Lower lobe of right lung (tissue), 2 donors: ENCODE measurements at places on chromosomes 1 and 21. TPM values are rescaled to one million over a fixed set of nuclear protein-coding genes. Genes with fewer than 3 reads are reported as not detected.
A peak's percentile ranks its signal among the peaks of the same experiment; 100 is the strongest.

FCER1G gene
- 283 TPM for total RNA-seq

KRTAP11-1 gene
- total RNA-seq = not detected

ILDR2 gene
- total RNA-seq = 1.6 TPM

TCP10L gene
- 0.71 TPM for total RNA-seq

- H3K4me3 ChIP-seq = no peak overlapping the region
- no peaks in the 10 kb centered on the region for H3K27me3 ChIP-seq
- H3K4me1 ChIP-seq = peaks cover 4% of the 10 kb centered on the region
- no peak for DNase-seq
- no peaks in the 10 kb centered on the region for H3K36me3 ChIP-seq
Observed at GRCh38 chr1:234310460-234310817, 62.8 kb upstream of the COA6 start.

DNA sequence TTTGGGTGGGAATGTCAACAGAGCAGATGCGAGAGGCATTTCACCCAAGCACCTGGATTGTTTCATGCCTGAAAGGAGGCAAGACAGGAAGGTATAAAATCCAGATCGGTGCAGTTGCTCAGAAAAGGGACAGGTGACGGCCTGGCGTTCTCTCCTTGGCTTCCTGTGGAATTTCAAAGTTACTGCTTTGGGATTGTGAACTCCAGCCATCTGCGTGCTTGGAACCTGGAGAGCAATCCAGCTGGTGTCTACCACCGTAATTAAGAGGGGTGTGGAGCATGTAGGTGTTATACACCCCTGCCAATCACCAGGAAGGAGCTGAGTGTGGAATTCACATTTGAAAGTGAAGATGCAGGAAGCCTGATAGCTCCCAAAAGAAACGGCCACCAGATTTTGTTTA, 286.1 kb downstream of the KIF26B start:
- H3K27me3 ChIP-seq = no peaks in the 10 kb centered on the region
- no peak for DNase-seq
- H3K4me1 ChIP-seq = no peaks in the 10 kb centered on the region
- H3K4me3 ChIP-seq = no peak overlapping the region
- H3K36me3 ChIP-seq = no peaks in the 10 kb centered on the region
- no peak overlapping the region for H3K27ac ChIP-seq

DNA sequence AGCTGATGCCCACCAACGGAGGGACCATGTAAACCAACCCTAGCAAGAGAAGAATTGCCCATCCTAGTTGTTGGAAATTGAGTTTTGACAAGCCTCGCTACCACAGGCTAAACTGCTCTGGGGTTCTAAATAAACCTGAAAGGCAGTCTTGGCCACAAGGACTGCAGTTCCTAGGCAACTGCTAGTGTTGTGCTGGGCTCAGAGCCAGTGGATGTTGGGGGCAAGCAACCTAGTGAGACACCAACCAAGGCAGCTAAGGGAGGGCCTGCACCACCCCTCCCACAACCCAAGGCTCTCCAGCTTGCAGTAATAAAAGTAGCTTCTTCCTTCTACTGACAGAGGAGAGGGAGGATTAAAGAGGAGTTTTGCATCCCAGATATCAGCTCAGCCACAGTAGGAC, 102.4 kb upstream of the PKN2 start:
- DNase-seq = no peak
- H3K36me3 ChIP-seq = no peaks in the 10 kb centered on the region
- H3K4me3 ChIP-seq = no peak overlapping the region
- H3K27ac ChIP-seq = no peak overlapping the region
- H3K27me3 ChIP-seq = no peaks in the 10 kb centered on the region

GRCh38 chr1:20540281-20540680, 12.1 kb upstream of the FAM43B start:
- H3K27me3 ChIP-seq = peaks cover 18% of the 10 kb centered on the region
- no peak overlapping the region for H3K27ac ChIP-seq
- DNase-seq = no peak
- no peak overlapping the region for H3K4me3 ChIP-seq

DNA sequence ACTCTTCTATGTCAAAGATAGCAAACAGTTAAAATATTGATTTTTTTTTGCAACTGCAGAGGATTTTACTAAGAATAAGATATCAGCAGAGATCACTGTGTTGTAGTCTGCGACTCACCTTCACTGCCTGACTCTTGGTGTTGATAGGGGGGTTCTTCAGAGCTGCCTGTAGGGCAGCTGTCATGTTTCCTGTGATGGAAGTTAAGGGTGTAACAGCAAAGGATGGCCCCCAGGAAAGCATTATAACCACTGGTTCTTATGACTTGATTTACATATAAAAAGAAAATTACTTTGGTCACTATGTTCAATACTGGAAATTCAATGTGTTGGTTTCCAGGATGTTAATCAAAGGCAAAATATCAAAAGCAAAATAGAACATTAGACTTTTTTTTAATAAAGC, 2.6 kb downstream of the ARPC5 start:
- no peaks in the 10 kb centered on the region for H3K27me3 ChIP-seq
- peaks cover 75% of the 10 kb centered on the region for H3K4me1 ChIP-seq
- no peak for DNase-seq

NEK2 gene
- 0.77 TPM for total RNA-seq

DNA sequence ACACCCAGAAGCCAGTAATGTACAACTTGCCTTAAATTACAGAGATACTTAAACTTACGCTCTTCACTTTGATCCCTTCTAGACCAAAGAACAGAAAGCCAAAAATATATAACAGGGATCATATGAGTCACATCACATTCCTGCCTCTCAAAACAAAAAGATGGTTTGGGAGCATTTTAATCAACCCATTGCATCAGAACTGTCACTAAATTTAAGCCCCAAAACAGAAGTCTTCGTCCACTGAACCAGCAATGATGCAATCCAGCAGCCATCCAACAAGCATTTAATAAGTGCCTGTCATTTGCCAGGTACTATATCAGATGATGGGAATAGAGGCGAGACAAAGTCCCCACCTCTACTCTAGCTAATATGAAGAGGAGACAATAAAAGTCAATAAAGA, 42.7 kb upstream of the GLIS1 start:
- no peak overlapping the region for H3K27ac ChIP-seq
- no peak for DNase-seq
- peaks cover 35% of the 10 kb centered on the region for H3K36me3 ChIP-seq
- no peak overlapping the region for H3K4me3 ChIP-seq
- no peaks in the 10 kb centered on the region for H3K27me3 ChIP-seq
- no peaks in the 10 kb centered on the region for H3K4me1 ChIP-seq

PRELP gene
- total RNA-seq = 47.5 TPM

SPEN gene
- total RNA-seq = 54.7 TPM

DNA sequence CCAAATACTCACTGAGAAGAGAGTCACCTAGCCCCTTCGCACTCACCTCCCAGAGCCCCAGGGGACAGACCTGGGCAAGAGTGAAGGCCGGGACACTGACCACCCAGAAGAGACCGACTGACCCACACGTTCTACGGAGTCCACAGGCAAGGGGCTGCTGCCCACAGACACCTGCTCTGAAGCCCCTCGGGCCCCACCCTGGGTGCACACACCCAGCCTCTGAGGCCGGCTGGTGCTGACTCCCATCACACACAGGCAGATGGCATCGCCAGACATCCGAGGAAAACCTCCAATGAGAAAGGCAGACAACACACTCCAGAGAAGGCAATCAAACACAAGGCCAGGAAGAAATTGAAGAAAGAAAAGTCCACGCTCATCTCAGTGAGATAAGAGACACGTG, 22.1 kb downstream of the WDR4 start:
- no peak overlapping the region for H3K27ac ChIP-seq
- H3K27me3 ChIP-seq = no peaks in the 10 kb centered on the region

- H3K36me3 ChIP-seq = no peaks in the 10 kb centered on the region
- peak; percentile 89 for DNase-seq
- H3K4me3 ChIP-seq = peak overlapping the region; percentile 57
- H3K4me1 ChIP-seq = peaks cover 43% of the 10 kb centered on the region
Observed at GRCh38 chr1:30756545-30757351, 826 bp downstream of the LAPTM5 start.

PADI3 gene
- total RNA-seq = not detected

DNA sequence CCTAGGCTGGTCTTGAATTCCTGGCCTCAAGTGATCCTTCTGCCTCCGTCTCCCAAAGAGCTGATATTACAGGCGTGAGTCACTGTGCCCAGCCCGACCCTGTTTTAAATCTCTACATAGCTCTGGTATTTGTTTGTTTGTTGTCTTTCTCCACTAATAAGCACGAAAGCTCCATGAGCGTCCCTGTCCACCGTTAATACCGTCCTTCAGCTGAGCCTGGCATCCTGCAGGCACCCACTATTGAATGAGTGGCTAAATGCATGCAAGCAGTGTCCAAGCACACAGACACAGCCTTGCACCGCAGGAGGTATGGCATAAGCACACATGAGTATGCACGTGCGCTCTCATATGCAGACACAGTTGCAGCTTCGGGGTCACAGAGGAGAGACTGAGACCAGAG, 4.5 kb upstream of the COL16A1 start:
- peaks cover 38% of the 10 kb centered on the region for H3K27me3 ChIP-seq
- no peaks in the 10 kb centered on the region for H3K36me3 ChIP-seq
- H3K4me3 ChIP-seq = no peak overlapping the region
- no peak for DNase-seq
- H3K4me1 ChIP-seq = peaks cover 35% of the 10 kb centered on the region
- H3K27ac ChIP-seq = no peak overlapping the region

KRTAP21-2 gene
- not detected for total RNA-seq

DNA sequence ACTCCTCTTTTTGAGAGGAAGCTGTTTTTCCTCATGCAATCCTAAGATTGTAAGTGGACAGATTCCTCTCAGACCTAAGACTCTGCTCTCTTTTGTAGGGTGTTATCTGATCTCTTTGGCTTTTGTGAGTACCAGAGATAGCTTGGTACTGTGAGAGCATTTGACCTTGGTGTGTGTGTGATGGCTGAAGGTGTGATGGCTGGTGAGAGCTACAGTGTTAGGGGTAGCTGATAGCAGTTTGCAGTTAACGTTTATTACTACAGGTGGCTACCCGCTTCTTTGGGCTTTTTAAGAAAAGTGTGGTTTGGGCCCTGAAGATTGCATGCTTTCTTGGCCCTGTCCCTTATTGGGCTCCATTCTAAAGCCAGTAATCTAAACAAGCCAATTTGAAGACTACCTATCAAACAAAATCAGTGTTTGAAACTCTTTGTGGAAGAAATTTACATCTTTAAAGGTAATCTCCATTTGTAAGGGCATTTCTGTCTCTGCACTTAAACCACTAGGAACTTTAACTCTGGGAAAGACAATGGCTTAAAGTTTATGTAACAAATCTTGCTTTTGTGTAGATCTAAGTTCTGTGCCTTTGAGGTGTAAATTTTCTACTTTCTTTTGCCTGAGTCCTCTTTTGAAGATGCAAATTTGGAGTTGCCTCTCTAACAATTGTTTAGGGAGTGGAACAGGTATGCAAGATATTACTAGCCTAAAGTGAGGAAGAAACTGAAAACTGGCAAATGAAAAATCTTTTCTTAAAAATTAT, 85.3 kb upstream of the SERBP1 start:
- H3K4me1 ChIP-seq = no peaks in the 10 kb centered on the region
- no peak for DNase-seq
- H3K4me3 ChIP-seq = no peak overlapping the region

DNA sequence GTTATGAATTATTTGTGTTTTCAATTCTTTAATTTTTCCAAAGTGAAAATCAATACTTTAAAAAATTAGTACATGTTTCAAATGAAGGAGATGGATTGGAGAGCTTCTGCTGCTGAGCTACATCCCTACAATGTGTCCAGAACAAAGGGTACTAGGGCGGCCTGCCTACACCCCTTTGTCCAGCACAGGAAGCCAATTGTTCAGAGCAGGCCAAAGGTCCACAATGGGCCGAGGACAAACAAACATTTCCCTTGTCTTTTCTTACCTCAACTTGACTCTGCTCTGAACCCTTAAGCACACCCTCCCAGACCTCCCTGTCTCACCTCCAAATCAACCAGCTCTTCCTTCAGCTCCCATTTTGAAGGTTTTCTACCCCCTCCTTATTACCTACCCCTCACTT, 39.4 kb upstream of the CAMK1G start:
- no peaks in the 10 kb centered on the region for H3K4me1 ChIP-seq
- no peak for DNase-seq
- H3K27ac ChIP-seq = no peak overlapping the region
- H3K4me3 ChIP-seq = no peak overlapping the region
- H3K36me3 ChIP-seq = no peaks in the 10 kb centered on the region
- no peaks in the 10 kb centered on the region for H3K27me3 ChIP-seq

GRCh38 chr1:14782741-14783591, 184.5 kb downstream of the KAZN start:
- DNase-seq = no peak
- no peaks in the 10 kb centered on the region for H3K36me3 ChIP-seq
- H3K4me1 ChIP-seq = no peaks in the 10 kb centered on the region

DNA sequence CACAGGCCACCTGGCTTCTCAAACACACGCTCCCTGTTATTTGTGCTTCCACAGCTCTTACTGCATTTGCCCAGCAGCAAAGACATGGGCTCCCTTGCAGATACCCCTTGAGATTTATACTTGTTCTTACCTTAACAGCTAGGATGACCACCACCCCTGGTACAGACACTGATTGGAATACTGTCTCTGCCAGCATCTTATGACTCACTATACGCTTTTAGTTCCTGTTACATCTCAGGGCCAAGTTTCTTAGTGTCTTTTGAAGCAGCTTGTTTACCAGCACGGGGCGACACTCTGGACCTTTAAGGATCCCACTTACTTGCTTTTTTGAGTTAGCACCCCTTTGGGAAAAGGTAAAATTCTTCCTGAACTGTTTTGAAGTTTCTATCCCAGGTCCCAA, 874.8 kb downstream of the KCNT2 start:
- H3K36me3 ChIP-seq = no peaks in the 10 kb centered on the region
- no peaks in the 10 kb centered on the region for H3K4me1 ChIP-seq
- no peak overlapping the region for H3K27ac ChIP-seq
- no peak overlapping the region for H3K4me3 ChIP-seq

GRCh38 chr1:42931911-42932422, 26.7 kb downstream of the SLC2A1 start:
- H3K36me3 ChIP-seq = peaks cover 25% of the 10 kb centered on the region
- peaks cover 65% of the 10 kb centered on the region for H3K4me1 ChIP-seq
- peak; percentile 88 for DNase-seq
- H3K27ac ChIP-seq = peak overlapping the region; percentile 84

DNA sequence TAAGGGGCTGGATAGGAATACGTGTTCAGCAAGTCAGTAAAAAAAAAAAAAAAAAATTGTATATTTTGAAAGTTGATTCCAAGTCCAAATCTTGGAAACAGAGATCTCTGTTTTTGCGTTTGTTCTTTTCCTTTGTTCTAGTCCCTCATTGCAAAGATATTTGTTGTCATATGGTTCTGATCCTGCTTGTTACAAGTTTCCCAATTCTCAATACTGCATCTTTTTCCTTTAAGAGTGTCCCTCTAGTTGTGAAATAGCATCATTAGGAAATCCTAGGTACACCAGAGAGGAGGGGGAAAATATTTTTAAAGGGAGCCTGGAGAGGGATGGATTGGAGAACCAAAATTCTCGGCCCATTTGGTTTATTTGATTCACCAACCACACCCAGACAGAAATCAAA, 152.2 kb upstream of the C1orf105 start:
- no peaks in the 10 kb centered on the region for H3K36me3 ChIP-seq
- no peak for DNase-seq
- H3K4me3 ChIP-seq = no peak overlapping the region
- no peak overlapping the region for H3K27ac ChIP-seq
- H3K4me1 ChIP-seq = peaks cover 10% of the 10 kb centered on the region
- no peaks in the 10 kb centered on the region for H3K27me3 ChIP-seq

NES gene
- total RNA-seq = 39.8 TPM
